ENCODE measurements at places on chromosomes 11 and 22. TPM values are rescaled to one million over a fixed set of nuclear protein-coding genes. Genes with fewer than 3 reads are reported as not detected.

- DNase-seq: no peak
Measured at GRCh38 chr11:75317446-75318122, 33.9 kb downstream of the ARRB1 start.

GRCh38 chr22:20576445-20576816, 69.0 kb downstream of the MED15 start:
- DNase-seq: no peak

DNA sequence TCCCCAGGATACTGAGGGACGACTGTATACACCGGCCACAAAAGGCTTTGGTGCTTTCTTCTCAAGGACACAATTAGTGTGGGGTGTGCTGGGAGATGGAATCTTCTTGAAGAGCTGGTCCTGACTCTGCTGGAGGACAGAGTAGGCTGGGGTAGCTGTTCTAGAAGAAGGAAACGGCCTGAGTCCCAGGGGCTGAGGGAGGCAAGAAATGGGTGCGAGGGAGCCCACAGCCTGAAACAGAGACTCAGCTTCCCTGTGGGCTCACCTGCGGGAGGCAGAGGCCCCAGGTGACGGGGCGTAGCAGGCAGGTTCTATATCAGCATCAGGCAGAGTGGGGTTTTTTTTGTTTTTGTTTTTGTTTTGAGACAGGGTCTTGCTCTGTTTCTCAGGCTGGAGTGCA, 36.6 kb downstream of the PARVG start:
- no peak for DNase-seq

GRCh38 chr11:68581439-68581838, 102.9 kb upstream of the GAL start:
- DNase-seq: no peak

DNA sequence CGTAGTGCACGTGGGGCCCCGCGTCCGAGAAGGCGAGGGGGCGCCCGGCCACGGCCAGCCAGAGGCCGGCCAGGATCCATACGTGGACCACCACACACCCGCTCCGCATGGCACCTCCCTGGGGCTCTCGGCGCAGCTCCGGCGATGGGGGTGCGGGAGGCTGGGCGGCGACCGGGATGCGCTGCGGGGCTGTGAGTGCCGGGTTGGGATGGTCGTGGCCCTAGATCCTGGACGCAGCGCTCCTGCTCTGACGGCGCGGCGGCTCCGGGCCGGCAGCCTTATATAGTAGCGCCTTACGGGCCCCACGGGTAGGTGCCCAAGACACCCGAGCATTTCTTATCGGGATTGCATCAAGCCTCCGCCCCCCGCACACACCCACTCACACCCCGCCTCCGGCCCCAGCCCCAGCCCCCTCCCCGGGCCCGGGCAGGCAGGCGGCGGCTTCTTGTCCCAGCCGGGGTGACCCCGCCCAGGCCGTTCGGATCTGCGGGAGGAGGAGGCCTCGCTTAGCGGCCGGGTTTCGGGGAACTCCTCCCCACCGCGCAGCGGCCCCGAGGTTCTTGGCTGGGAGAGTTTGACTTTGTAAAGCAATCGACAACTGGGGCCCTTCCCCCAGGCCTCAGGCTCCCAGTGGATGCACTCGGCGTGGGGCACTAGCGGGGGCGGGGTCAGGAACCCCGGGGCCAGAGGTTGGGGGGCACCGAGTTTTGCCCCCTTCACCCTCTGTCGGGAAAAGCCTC, at the start of gene FGF19:
FGF19 (minus strand) TSS at position 255 of the 740 bp plus-strand sequence; CDS start at position 109, 146 bp downstream.
- DNase-seq: peak; percentile 88

- DNase-seq: no peak
Measured at GRCh38 chr11:69140635-69141034, 15.1 kb upstream of the SMIM38 start.

- peak; percentile 57 for DNase-seq
Measured at GRCh38 chr11:3203221-3204043, 15.2 kb downstream of the MRGPRG start.

- DNase-seq: no peak
Measured at GRCh38 chr11:13318498-13319295, 41.1 kb downstream of the BMAL1 start.

The IL10RA gene
- total RNA-seq: 0.74 TPM

The UBXN1 gene
- 135 TPM for total RNA-seq

The MS4A7 gene
- 0.25 TPM for total RNA-seq

The C22orf31 gene
- total RNA-seq: not detected

The CABP7 gene
- 0.17 TPM for total RNA-seq

The CRYBA4 gene
- 1.1 TPM for total RNA-seq

The TNNI2 gene
- total RNA-seq: not detected
